Activated CD8-positive, alpha-beta memory T cell treated with anti-CD3 and anti-CD28 coated beads for 1 hour (primary cell): ENCODE measurements at places on chromosomes 3 and 15.

GRCh38 chr15:80171787-80172186 is 19.0 kb downstream of the FAH start:
- no peak for DNase-seq

DNA sequence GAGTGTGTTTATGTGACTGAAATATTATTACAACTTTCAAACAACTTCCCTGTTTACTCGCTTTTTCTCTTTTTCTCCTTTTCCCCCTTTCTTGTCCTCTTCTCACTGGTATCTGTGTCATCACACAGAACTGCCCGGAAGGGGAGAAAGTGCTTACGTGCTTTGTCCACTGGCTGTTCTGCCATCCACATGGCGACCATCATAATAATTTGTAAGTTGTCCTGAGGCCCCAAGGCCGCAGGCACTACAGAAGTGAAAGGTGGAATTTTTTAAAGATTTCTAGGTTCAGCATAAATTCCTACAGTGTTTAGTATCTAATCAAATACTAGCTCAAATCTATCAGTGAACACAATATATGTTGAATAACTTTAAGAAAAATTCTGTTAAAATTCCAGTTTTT is 26.7 kb upstream of the ABHD10 start:
- DNase-seq: no peak

DNA sequence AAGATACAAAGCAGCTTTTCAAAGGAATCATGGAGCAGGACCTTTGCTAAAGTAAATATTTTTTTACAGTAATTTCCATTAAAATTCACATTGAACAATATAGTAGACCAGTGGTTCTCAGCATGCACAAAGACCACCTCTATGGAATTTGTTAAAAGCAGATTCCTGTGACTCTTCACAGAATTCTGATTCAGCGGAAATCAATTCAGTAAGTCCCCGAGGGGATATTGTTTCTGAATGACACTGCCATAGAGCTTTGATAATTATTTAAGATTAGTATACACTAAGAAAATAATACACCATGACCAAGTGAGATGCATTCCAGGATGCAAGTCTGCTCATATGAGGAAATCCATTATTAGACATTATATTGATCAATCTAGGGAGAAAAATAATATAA is 161.9 kb upstream of the TNIK start:
- DNase-seq: no peak

GRCh38 chr15:100809151-100809550 is 70.5 kb upstream of the ALDH1A3 start:
- no peak for DNase-seq

- no peak for DNase-seq
These were observed 110.1 kb upstream of the MLF1 start for GRCh38 chr3:158460926-158461325.

DNA sequence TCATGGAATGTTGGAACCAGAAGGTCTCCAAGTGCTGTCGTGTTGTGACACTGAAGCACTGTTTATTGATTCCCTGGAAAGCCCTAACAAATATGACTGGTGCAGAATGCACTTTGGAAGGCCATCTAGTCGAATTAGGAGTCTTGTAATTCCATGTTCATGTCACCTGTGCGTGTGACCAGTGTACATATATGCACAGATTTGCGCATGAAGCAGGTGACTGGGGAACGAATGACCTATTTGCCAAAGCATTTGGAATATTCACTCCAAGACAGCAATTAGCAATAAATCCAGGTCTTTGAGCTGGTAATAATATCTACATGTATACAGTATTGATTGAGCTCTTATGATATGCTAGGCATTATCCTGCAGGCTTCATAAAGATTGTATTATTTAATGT is 177.5 kb upstream of the PFN2 start:
- DNase-seq: no peak

DNA sequence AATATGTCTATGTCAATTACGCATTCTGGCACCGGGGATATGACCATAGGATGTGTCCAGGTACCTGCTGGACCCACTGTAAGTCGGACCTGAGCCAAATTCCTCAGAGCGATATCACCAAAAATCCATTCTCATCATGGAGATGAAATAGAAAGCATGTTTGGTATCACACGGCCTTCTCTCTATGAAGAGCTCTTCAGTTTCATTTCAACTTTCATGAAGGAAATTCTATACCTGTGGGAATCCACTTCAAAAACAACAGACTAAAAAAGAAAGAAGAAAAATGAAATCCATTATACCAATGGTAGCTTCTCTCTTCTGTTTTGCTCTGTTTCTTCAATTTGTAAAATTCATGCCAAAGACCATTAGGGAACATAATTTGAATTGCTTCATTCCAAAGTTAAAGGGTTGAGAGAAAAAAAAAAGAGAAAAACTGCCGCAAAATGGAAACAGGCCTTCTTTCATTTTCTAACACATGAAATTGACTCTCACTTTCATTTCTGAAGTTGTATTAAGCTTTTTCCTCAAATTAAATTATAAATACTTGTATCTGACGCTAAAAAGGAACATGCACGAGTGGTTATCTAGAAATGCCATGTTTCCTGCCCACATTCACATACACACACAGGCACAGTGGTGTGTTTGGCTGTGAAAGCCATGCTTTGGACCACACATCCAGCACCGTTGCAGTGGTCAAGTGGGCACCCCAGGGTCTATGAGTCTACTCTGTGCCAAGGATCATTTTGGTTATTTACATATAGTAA is 46.9 kb upstream of the DIPK2A start:
- no peak for DNase-seq

DNA sequence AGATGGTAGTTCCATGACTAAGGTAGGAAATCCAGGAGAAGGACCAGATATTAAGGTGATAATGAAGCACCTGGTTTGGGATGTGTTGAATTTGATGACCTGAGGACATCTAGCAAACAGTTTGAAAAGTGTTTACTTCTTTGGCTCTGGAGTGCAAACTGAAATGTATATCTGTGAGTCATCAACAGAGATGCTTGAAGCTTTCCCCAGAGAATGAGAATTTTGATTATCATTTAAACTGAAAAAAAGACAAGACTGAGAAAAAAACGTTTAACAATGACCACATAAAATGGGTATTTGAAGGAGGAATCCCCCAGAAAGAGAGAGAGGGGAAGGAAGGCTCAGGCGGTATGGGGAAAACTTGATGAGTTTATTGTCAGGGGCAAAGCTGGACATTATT is 20.7 kb upstream of the GSK3B start:
- no peak for DNase-seq

GRCh38 chr15:78016860-78017259 is 60.7 kb downstream of the TBC1D2B start:
- DNase-seq: no peak

DNA sequence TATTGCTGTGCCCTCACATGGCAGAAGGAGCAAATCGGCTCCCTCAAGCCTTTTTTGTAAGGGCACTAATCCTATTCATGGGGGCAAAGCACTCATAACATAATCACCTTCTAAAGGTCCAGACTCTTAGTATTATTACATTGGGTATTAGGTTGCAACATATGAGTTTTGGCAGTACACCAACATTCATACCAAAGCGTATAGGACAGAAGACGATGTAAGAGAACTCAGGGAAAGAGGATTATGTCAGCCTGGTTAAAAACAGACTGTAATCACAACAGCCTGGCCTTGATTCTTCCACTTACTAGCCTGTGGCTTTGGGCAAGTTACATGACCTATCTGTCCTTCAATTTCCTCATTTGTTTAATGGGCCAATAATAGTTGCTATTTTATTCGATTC is 828.5 kb upstream of the NECTIN3 start:
- no peak for DNase-seq

GRCh38 chr3:12180218-12180617 is 21.5 kb upstream of the TIMP4 start:
- DNase-seq: no peak

DNA sequence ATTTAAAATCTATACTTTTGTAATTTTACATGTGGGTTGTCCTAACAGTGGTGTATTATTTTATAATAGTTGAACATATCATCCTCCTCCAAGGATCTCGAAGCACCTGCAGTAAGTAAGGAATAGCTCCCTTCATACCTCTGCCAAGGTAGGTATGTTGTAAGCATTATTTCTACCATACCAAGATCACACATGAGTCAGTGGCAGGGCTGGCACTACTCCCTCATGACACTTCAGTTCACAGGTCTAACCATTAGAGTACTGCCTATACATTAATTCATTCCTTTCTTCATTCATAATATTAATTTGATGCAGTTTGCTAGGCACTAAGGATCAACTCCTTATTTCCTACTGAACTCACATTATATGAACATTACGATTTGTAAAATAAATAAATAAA is 11.9 kb upstream of the LEKR1 start:
- DNase-seq: no peak

GRCh38 chr15:69069996-69070395 is 55.5 kb downstream of the NOX5 start:
- DNase-seq: no peak

DNA sequence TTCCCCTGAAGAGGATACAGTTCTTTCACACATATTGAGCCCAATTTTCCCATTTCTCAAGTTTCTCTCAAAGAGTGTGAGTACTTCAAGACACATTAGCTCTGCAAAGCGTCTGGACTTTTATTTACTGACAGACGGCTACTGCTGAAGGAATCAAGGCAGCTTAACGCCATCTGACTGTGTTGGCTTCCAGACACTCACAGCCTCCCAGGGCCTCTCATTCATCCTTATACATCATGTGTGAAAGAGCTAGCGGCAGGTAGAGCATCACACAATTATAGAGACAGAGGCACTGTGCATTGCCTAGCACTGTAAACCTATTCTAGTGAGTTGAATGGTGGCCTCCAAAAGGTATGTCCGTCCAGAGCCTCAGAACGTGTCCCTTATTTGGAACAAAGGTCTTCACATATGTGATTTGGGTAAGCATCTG is 284.1 kb upstream of the STT3B start:
- no peak for DNase-seq

DNA sequence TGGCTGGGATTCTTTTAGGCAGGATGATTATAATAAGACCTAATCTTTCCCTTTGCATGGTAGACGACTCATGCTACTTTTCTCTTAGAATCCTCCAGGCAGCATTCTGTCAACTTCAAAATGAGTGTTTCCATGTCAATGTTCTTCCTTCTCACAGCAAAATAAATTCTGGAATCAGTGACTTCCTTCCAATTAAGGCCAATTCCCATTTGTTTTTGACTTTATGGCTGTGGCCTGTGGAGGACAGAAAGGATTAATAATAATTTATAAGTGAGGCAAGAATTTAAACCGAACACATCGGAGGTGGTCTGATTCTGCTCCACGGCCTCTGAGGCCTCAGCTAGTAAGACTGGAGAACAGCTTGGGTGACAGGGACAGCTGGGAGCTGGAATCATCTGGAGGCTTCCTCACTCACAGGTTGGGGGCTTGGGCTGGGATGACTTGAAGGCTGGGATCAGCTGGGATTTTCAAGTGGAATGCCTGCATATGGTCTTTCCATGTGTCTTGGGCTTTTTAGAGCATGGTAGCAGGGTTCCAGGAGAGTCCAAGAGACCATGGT is 241.8 kb upstream of the MCTP2 start:
- no peak for DNase-seq

- no peak for DNase-seq
These were observed 50.5 kb upstream of the UBP1 start for GRCh38 chr3:33490641-33491241.

GRCh38 chr3:147213633-147214032 is 192.7 kb downstream of the ZIC4 start:
- DNase-seq: no peak

- no peak for DNase-seq
These were observed 634.8 kb downstream of the MECOM start for GRCh38 chr3:169028716-169029115.

DNA sequence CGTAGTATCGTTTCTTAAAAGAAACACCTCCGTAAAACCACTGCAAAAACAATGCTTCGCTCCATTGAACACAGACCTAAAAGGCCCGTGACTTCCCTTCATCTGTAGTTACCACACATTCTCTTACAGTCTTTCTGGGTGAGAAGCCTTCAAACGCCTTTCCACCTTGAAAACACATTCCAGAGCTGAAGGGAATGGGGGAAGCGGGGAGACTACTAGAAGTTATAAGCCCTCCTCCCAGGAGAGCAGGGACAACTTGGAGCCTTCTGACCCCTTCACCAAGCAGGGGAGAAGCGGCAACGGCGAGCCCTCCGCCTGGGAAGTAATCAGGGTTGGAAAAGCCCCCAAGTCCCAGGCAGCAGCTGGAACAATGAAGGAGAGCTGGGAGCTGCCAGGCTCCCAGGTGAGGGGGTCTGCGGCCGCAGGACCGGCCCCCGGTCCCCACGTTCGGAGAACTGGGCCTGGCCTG is 461 bp downstream of the SECISBP2L start:
- no peak for DNase-seq

DNA sequence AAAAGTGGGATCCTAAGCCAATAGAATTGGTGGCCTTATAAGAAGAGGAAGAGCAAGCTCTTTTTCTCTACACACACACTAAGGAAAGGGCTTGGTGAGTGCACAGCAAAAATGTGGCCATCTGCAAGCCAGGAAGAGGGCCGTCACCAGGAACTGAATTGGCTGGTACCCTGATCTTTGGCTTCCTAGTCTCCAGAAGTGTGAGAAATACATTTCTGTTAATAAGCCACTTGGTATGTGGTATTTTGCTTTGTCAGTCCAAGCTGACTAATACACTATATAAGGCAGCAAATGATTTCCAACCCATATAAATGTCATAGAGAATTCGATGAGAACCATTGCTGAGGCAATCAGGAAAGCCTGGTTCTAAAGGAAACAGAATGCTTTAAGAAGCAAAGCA is 816.3 kb upstream of the SEMA6D start:
- DNase-seq: no peak

DNA sequence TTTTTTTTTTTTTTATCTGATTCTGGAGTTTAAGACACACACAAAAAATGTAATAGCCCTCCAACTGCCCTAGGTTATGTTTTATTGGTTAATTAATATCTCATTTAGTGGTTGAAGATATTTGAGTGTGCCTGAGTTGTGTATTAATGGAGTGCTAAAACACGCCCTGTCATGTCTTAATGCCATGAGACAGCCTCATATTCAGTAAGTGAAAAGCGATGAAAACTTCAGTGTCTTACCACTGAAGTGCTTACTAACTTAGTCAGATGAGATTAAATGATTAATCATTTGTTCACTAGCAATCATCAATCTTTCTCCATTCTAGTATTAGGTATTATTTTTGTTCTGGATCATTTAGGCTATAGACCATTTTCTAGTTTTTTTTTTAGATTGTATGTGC is 544.7 kb upstream of the ROBO2 start:
- DNase-seq: no peak

- DNase-seq: no peak
These were observed 6.0 kb downstream of the PLIN1 start for GRCh38 chr15:89673165-89673512.

- no peak for DNase-seq
These were observed 11.4 kb upstream of the GPR171 start for GRCh38 chr3:151214459-151214858.

GRCh38 chr3:136343446-136343845 is 93.3 kb downstream of the PCCB start:
- DNase-seq: no peak
